ENCODE measurements at places on chromosomes 6 and 20.
A peak's percentile ranks its signal among the peaks of the same experiment; 100 is the strongest.

- DNase-seq: no peak
Observed at GRCh38 chr6:168612586-168612985, 171.6 kb downstream of the SMOC2 start.

GRCh38 chr6:46923476-46923875, 1.7 kb upstream of the ADGRF5 start:
- DNase-seq: no peak

DNA sequence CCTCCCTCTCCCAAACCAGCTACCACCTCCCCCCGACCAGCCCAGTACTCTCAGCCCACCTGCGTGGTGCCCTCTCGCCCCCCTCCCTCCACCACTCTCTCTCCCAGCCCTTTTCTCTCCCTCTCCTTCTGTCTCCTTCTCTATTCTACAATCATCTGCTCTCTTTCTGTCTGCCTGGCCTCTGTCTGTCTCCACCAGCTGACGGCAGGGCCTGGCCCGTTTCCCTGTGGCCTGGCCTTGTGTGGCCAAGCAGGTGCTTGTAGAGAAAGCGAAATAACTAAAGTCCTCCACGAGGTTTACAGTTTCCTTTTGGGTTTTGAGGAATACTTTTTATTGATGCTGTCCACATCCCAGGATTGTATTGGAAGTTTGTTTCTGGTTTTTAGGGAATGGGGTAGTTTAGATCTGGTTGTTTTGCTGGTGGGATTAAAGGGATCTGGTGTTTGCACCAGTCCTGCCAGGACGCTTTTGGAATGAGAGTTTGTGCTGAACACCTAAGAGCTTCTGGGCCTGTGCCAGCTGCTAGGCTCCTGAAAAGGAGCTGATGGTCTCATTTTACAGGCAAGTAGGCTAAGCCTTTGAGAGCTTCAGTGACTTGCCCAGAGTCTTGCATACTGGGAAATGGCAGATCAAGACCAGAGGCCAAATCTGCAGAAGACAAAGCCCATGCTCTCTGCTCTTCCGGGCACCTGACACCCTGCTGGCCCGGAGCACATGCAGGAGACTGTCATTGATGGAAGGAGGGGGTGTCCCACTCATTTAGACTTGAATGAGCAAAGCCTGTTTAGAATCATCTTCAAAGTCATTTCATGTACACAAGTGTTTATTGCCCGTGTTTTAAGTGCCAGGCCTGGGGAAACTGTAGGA, 161.7 kb downstream of the SYCP2 start:
- DNase-seq: no peak

GRCh38 chr6:157281570-157281969, 41.7 kb downstream of the TMEM242 start:
- no peak for DNase-seq

DNA sequence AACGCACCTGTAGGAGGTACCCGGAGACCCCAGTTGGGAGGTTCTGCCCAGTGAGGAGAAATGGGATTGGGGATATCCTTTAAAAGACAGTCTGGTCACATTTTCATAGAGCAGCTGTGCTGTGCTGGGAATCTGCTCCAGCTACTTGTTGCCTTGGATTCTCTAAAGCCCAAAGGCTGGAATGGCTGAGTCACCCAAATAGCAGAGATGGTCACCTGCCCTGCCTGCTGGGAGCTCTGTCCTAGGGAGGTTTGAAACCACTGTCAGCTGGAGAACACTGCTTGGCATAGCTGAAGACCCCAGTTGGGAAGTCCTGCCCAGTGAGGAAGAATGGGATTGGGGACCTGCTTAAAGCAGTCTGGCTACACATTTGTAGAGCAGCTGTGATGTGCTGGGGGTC, 34.8 kb upstream of the TFB1M start:
- peak; percentile 31 for DNase-seq

DNA sequence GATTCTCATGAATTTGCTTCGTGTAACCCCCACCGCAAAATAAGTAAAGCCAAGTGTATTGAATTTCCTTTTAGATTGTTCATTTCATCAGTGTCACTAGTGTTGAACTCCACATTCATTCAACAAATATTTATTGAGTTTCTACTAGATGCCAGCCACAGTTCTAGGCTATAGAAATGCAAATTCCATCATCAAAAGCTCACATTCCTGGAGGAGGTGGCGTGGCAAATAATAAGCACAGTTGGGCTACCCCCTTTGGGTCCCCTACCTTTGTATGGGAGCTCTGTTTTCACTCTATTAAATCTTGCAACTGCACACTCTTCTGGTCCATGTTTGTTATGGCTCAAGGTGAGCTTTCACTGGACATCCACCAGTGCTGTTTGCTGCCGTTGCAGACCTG, 12.7 kb upstream of the ME1 start:
- DNase-seq: no peak

Data from EL (cell line).